BE2C (cell line): ENCODE measurements at places on chromosomes 12 and 14.

GRCh38 chr14:80978403-80978802 lies 23.0 kb downstream of the TSHR start:
- DNase-seq: peak; percentile 14

- no peak for DNase-seq
Observed at GRCh38 chr14:50093496-50093895, 22.9 kb downstream of the VCPKMT start.

- DNase-seq: no peak
Observed at GRCh38 chr12:22169376-22169775, 123.4 kb downstream of the CMAS start.

DNA sequence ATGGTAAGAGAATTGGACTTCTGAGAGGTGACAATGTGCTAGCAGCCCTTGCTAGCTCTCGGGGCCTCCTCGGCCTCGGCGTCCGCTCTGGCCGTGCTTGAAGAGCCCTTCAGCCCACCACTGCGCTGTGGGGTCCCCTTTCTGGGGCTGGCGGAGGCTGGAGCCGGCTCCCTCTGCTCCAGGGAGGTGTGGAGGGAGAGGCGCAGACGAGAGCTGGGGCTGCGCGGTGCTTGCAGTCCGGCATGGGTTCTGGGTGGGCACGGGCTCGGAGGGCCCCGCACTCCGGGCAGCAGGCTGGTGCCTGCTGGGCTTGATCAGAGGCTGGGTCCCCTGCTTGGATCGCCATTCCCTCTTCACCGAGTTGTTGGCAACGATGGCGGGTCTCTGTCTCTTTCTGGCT lies 226.4 kb upstream of the AMIGO2 start:
- DNase-seq: no peak

DNA sequence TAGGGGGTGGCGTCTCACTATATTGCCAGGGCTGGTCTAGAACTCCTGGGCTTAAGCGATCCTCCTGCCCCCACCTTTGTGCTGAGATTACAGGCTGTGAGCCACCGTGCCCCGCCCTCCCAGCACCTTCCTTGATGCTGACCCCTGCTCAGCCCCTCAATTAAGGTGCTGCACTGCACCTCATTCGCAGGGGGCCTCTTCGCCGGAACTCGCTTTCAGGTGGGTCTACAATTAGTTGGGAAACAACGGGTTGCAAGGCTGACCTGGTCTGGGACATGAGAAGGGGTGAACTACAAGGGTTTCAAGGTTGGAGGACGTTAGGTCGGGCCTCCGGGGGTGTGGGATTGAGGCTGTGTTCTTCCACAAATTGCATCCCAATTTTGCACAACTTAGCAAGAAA lies 1.2 kb upstream of the NOP2 start:
- no peak for DNase-seq

DNA sequence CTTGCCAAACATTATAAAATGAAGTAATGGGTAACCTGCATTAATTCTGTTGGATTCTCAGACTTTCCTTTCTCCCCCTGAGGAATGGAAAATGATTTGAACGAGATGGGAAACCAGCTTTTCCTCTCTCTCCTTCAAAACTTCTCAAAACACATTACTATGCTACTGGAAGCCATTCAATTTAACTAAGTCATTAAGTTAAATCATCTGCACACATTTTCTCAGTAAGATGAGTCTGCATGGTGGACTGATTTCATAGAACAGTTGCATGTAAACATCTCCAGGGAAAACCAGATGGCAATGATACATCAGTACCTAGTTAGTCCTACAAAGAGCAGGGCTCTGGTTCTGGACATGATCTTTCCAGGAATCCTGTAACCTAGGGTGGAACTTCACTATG lies 59.9 kb downstream of the BMP4 start:
- DNase-seq: no peak

DNA sequence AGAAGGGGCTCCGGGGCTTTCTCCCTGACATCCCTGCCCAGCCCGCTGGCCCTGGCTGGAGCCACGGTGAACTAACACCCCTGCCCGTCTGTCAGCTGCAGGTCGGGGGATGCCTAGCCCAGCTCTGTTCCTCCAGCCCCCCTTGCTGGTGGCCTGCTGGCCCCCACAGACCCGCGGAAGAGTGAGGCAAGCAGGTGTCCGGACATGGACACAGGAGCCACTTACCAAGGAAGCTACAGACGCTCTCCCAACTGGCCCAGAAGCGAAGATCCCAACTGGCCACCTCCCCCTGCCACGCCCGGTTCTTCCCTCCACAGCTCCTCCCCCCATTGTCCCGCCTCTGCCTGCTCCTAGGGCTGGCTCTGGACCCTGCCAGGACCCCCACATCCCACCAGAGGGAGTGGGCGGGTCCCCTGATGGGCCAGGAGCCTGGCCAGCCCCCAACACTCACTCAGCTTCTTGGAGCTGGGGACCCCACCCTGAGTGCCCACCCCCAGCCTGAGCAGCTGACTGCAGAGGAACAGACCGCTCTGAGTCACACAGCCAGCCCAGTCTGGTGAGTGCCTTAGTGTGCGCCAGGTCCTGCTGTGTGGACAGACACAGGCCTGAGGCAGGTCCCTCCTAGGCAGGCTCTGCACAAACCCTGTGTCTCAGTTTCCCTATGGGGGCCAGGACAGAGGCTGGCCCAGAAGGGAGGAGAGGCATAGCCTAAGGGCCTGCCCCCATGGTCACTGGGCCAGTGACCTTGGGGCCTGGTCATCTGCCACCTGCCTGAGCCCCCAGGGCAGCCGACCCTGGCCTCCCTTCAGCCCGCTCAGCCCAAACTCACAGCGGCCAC lies 7.7 kb downstream of the AHNAK2 start:
- DNase-seq: peak; percentile 56

- no peak for DNase-seq
Observed at GRCh38 chr14:22610931-22611330, 12.8 kb downstream of the ABHD4 start.

GRCh38 chr12:54459355-54459754 lies 14.0 kb downstream of the GTSF1 start:
- DNase-seq: no peak

DNA sequence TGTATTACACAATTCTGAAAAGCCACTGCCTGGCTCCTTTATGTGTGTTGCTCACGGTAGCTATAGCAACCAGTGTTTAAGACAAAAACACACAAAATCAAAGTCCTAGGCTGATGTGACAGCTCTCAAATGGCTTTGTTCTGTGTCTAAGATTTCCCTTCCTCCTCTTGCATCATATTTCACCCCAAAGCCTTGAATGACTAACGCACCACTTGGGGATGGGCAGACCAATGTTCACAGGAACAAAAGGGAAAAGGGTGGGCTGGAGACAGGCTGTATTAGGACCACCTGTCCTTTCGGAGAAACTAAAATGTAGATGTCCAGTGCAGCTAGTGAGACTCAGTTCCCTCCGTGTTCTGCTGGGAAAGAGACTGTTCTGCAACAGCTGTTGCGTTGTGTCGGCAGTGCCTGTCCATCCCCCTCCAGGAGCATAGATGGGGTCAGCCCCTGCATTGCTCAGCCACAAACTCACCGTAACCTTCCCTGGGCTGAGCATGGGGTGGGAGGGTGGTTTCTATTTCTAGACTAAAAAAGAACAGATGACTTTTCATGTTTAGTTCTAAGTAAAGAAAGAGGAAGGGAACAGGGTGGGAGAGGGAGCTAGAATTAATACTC lies 26.8 kb upstream of the DAAM1 start:
- DNase-seq: no peak

DNA sequence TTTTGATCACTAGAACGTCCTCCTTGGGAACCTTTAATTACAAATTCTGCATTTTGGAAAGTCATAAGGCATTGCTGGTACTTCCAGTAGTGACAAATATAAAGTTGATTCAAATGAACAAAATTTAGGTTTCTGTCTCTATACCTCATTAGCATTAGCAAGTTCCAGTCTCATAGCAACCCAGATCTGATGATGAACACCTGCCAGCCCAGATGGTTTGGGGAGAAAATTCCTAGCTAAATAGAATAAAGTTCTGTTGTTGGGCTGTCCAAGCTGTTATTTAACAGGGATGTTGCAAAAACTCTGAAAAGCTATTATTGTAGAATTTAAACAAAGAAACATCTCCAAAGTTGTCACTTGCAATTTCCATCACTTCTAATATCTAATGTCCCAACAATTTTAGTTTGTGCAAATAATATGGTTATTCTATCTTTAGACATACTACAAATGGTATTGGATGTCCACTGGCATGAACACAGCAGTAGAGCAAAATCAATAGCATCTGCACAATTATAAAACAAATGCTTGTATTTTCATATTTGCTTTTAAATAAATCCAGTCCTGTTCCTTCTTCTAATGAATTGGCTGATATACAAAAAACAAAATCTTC lies 299.4 kb downstream of the SLC16A7 start:
- DNase-seq: no peak

GRCh38 chr14:102442241-102443211 lies 67.0 kb downstream of the ANKRD9 start:
- DNase-seq: peak; percentile 32

GRCh38 chr14:65251213-65251612 lies 148.9 kb upstream of the MAX start:
- DNase-seq: no peak

DNA sequence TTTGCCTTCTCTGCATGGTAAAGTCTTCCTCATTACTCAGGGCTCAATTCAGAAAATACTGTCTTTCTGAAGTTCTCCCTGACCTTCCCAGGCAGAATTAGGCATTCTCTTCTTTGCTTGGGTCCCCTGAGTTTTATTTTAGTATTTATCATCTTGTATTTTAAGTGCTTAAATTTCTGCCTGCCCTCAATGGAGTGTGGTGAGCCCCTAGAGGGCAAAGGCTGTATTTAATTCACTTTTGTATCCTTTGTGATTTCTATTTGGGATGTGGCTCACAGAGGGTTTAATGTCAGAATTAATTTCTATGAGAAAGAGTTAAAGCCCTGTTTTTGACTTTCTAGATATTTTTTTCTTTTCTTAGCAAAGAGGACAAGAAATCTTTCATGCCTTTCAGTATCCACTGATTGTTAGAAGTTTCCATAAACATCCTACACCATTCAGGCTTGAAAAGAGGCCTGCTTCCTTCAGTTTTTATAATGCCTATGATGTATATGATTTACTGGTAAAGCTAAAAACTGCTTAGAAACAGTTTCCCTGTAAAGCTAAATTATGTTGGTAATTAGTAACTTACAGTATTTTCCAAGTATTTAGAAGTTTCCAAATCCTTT lies 55.6 kb upstream of the PTPRB start:
- no peak for DNase-seq

DNA sequence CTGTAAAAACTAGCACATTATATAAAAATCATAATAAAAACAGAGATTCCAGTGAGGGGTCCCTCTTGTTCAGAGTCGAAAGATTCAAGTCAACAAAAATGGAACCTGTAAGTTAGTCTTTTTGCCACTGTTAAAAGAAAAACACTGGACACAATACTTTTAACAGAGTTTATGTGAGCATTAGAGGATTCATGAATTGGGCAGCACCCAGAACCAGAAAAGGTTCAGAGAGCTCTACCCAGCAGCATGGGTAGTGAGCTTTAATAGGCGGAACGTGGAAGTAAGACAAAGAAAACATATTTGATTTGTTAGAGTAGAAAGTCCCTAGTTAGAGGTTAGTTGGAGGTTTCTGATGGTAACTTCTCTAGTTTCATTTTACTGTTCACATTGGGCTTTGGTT lies 476.8 kb downstream of the RGS6 start:
- DNase-seq: no peak

- DNase-seq: no peak
Observed at GRCh38 chr12:114767906-114768722, 84.1 kb upstream of the TBX3 start.

GRCh38 chr14:55170526-55170925 lies 20.9 kb downstream of the DLGAP5 start:
- no peak for DNase-seq

- no peak for DNase-seq
Observed at GRCh38 chr14:103105580-103106150, 11.1 kb downstream of the EXOC3L4 start.

GRCh38 chr14:104528496-104528895 lies 51.1 kb upstream of the C14orf180 start:
- DNase-seq: no peak

- DNase-seq: no peak
Observed at GRCh38 chr12:37666069-37666781, 650.3 kb upstream of the ALG10B start.

DNA sequence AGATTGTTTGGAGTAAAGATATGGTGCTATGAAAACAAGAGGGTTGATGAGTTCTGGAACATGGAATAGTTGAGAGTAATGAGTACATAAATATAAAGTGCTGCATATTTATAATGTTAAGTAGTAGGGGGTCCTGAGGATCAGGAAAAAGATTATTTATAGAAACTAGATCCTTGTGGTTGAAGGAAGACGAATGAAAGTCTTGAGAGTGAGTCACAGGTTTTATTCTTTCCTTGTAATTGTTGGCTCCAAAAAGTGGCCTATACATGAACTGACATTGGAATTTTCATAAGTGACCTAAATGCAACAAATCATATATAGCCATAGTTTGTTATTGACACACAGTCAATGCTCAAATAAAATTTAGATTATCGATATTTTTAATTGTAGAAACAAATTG lies 440.4 kb upstream of the PRICKLE1 start:
- no peak for DNase-seq

DNA sequence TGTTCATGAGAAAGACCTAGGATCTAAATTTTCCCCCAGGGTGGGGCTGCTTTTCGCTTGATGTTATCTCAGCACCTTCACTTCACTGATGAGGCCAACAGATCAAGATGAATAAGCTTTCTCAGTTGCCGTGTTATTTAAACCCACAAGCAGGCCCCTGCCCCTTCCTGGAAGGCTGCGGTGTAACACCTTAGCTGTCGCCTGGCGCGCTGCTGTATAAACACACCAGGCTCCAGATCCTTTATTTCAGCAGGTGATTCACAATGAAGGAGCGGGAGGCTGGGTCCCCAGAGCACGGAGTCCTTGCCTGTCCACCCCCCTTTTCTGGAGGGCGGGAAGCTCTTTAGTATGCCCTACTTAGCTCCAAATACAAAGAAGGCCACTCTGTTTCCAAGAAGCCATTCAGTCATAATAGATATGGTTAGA lies 515.4 kb downstream of the FUT8 start:
- DNase-seq: no peak

- no peak for DNase-seq
Observed at GRCh38 chr12:28209782-28210181, 19.5 kb downstream of the CCDC91 start.

DNA sequence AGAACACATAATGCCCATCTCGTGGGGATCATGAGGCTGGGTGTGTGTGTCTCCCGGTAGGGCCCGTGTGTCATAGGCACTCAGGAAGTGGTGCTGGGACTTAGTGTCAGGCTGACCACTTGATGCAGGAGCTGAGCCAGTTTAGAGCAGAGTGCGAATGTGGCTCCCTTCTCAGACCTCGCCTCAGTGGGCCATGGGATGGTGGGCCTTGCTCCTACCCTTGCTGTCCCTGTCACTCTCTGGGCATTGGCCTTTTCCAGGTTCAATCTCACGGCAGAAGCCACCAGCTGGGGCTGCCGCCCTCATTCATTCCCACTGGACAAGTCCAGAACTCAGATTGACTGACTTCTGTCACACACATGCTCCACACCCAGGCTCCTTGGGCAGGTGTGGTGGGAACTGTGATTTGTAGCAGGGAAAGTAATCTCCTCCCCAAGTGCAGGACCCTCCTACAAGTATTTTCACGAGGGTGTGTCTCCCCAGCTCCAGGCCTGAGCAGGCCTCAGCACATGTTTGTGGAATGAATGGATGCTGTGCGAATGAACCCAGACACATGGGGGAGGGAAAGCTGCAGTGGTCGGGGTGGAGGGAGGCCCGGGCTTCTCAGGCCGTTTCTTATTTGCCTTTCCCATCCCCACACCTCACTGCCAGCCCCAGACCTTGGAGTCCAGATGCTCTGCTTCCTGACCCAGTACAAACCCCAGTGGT lies 54.9 kb downstream of the BEGAIN start:
- peak; percentile 6 for DNase-seq
